ENCODE measurements at places on chromosomes 16 and 17.

DNA sequence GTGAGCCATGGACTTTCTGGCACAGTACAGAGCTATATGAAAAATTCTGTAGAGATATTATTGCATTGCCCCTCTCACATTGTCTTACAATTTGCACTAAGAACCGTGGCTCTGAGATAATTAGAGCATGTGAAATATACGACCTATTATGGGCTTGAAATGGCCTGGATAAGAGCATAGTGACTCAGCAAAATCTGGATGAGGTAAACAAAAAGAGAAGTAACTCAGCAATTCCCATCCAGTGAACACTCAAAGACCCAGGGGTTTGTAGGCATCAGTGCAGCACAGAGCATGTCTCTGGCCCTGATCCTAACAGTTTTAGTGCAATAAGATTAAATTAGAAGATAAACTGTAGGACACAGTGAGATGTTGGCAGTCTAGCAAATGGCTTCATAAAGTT lies 317.2 kb upstream of the MYOCD start:
- no peak for DNase-seq

- DNase-seq: no peak
These were observed 5.0 kb upstream of the TM4SF5 start for GRCh38 chr17:4766723-4767122.

DNA sequence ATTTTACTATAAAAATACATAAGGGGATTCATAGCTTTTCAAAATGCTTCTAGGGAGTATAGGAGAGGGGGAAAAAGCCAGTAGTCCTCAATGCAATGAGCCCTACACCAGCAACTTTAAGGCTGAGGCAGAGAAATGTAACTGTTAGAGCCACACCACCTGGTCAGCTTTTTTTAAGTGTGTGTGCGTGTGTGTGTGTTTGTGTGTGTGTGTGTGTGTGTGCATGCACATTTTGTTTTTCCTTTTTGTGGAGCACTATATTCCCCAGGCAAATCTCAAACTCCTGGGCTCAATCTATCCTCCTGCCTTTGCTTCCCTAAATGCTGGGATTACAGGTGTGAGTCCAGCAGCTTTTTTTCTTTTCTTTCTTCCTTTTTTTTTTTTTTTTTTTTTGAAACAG lies 2.3 kb upstream of the MEIOC start:
- DNase-seq: no peak

DNA sequence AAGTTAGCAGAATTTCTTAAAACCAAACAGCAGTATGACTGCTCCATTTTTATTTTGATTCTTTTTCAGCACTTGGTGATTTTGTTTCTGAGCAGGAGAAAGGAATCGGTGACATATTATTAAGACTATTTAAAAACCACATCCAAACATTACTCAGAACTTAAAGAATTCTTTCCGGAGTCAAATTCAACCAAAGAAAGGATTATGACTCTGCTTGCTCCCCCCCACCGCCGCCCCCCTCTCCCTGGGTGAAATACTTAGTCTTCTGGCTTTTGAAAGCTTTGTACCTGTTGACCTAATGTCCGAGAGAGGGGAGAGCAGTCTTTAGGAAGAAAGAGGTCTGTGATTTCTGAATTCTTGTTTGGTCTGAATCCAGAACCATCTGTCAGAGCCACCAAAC lies 17.9 kb upstream of the COL1A1 start:
- DNase-seq: peak; percentile 51

DNA sequence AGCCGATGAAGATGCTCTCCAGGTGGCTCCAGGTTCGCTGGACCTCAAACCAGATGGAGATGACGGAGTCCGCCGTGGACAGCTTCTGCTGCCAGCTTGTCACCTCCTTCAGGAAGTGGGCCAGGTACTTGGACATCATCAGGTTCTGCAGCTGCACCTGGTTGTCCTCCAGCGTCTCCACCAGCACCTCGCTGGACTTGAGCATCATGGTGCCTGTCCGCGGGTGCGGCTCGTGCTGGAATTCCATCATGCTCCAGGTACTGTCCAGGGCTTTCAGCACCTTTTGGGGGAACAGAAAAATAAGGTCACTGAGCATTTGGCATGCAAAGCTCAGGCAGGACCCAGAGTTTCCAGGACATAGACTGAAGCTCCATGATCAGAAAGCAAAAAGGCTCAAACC lies 69.7 kb downstream of the DNAH17 start:
- DNase-seq: no peak

- peak; percentile 76 for DNase-seq
These were observed 22.5 kb downstream of the HMOX2 start for GRCh38 chr16:4498546-4499195.

GRCh38 chr17:57261084-57261461 lies 4.8 kb downstream of the MSI2 start:
- DNase-seq: no peak
